Activated CD8-positive, alpha-beta memory T cell treated with anti-CD3 and anti-CD28 coated beads, Interleukin-2, amount 10 ng/mL, durations not matched to agents 7 days and 5 days (primary cell): ENCODE measurements at places on chromosomes 11 and 22. TPM values are rescaled to one million over a fixed set of nuclear protein-coding genes. Genes with fewer than 3 reads are reported as not detected.
A peak's percentile ranks its signal among the peaks of the same experiment; 100 is the strongest.

- no peak for DNase-seq
These were observed 234.0 kb upstream of the ZC3H12C start for GRCh38 chr11:109859045-109859724.

GRCh38 chr11:125356797-125357196, 139.3 kb downstream of the FEZ1 start:
- DNase-seq, result no peak

- DNase-seq, result no peak
These were observed 34.5 kb downstream of the WT1 start for GRCh38 chr11:32400670-32401369.

DNA sequence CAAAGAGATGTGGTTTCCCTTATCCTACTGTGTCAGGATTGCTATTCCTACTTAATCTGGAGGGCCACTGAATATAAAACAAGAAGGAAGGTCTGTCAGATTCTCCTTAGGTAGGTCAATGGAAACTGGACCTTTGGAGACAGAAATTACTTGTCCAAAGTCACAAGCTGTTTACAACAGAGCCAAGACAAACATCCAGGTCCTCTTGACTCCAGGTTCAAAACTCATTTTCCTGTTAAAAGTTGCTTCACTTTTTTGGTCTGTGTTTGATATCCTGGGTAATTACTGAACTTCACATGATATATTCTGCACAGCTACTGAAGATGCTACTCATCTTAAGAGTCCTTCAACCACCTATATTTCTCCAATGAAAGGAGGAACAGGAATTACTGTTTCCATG, 81.2 kb upstream of the ARHGAP32 start:
- DNase-seq, result no peak

The PGA4 gene
- total RNA-seq, result not detected

- DNase-seq, result no peak
These were observed 62.6 kb upstream of the PHF21B start for GRCh38 chr22:45072322-45072903.

- no peak for DNase-seq
These were observed 523 bp upstream of the ARHGAP42 start for GRCh38 chr11:100686476-100687053.

DNA sequence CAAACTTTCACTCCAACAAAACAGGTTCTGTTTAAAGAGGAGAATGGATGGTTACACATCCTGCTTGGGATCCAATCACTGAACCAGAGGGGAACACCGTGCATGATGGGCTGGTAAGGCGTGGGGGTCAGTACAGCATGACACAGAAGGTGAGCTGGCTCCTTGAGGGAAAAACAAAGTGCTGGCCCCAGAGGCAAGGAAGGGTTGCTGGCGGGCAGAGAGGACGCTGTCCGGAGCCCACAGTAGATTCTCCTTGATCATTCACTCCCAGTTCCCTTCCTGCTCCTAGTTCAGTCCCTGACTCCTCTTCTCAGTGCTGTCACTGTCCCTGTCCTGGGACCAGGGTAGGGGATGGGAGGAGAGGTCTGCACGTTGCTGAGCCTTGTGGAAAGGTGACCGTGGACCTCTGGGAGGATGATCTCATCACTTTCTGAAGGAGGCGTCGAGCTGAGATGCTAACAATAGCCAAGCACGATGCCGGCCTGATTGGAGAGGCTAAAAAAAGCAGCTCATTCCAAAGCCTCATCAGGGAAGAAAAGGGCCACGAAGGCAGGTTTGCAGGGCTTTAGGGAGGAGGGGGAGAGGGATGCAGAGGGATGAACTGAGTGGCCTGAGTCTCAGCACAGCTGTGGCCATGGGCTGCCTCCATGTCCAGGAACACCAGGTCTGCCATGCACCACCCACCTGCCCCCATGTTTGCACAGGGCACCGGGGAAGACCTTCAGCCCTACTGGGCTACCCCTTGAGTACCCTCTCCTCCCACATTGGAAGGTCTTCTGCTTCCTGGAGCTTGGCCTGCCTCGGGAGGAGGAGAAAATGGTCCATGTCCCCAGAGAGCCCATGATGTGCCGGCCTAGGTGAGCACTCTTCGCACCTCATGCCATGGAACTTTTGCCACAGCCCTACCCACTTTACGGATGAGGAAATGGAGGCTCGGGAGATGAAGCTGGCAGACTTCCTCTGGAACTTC, 72.7 kb upstream of the RTL6 start:
- peak; percentile 29 for DNase-seq

GRCh38 chr22:19937616-19938473, 3.7 kb upstream of the COMT start:
- DNase-seq, result no peak

The PLEKHA7 gene
- total RNA-seq, result 1.1 TPM

The OSBP gene
- total RNA-seq, result 38.0 TPM

DNA sequence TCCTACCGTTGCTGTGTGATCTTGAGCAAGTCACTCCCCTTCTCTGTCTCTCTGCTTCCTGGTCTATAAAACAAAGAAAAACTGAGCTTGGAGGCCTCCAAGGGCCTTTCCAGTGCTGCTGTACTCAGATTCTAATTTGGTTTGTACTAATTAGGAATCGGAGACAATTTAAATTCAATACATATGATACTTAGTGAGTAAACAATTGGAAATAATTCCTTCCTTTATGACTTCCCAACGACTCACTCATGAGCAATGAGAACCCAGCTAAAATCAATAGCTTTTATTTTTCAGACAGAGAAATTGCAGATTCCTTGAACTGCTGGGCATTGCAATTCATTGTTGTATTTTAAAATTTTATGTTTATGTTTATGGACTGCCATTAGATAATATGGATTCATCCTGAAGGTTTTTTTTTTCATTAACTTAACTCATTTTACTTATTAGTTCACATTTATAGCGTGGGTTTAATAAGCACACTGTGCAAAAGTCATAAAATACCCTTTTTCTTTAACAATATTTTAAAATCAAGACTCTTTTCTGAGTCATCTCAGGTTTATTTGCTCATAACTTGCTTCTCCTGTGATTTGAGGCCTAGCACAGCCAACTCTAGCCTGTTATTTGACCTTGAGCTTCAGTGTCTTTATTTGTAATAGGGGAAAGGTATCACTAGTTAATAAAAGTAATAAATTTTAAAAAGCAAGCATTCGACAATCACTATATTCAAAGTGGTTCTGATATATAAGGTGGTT, 95.8 kb downstream of the TP53I11 start:
- no peak for DNase-seq

The ADAMTS8 gene
- total RNA-seq, result not detected

DNA sequence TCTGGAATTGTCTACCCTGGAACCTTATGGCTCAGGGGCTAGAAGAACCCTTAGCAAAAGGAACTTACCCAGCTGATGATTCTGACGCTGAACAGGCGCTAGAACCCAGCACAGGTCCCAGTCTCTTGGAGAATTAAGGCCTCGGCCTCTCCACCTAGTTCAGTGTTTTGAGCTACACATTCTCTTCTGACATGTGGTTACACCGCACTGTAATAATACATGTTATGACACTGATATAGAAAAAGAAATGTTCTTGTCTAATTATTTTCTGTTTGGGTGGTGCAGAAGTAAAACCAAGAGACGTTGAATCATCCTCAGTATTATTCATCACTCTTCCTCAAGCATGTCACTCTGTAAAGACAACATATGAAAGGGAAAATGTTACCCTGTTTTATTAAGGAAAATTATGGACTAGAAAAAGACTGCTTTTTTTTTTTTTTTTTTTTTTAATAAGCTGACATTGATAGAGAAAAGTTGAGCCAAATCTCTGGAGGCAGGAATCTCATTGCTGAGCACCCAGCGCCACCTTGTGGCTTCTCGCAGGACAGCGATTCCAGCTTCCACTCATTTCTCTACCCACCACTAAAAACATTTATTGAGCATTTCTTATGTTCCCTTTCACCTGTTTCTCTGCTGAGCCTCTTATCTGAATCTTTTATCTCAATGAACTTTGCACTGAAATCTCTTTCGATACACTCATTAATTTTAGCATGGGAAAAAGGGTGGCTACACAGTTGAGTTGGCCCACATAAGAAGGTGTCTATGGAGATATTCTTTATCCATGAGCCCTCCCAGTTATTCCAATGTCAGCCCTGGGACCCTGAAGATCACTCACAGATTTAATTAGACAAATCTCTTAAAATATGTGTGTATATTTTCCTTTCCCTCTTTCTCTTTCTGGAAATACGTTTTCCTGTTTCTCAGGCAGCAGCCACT, 12.6 kb upstream of the APLNR start:
- peak; percentile 60 for DNase-seq

The FHIP1B gene
- total RNA-seq, result 19.9 TPM

- no peak for DNase-seq
These were observed 281.2 kb downstream of the CADM1 start for GRCh38 chr11:115222863-115223530.

DNA sequence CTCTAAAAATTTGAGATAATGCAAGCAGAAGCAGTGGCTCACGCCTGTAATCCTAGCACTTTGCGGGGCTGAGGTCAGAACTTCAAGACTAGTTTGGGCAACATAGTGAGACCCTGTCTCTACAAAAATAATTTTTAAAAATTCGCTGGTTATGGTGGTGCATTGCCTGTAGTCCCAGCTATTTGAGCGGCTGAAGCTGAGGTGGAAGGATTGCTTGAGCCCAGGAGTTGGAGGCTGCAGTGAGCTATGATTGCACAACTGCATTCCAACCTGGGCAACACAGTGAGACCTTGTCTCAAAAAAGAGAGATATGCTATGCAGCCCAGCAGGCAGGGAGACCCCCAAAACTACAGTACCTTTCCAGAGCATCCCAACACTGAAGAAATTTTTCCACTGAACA, 2.3 kb downstream of the CTSC start:
- DNase-seq, result peak; percentile 41
